ENCODE measurements at places on chromosomes 1 and 21.

- no peak for DNase-seq
These were observed 70.2 kb downstream of the TRIM11 start for GRCh38 chr1:228336308-228337030.

DNA sequence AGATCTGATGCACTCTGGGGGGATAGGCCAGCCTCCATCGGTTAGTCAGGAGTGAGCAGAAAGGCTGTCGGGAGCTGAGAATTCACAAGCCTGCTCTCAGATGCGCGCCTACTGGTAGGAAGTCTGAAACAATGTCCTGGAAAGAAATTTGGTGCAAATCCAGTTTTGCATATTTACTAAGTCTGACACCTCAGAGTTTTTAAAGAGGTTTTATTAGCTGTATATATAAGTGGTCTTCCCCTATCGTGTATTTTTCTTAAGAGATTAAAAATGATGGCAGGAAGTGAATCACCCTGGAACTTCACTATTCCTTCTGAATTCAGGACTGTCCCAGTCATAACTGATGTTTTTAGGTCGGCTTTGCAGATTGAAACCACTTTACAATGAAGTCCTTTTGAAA is 99.8 kb upstream of the C1orf105 start:
- no peak for DNase-seq

DNA sequence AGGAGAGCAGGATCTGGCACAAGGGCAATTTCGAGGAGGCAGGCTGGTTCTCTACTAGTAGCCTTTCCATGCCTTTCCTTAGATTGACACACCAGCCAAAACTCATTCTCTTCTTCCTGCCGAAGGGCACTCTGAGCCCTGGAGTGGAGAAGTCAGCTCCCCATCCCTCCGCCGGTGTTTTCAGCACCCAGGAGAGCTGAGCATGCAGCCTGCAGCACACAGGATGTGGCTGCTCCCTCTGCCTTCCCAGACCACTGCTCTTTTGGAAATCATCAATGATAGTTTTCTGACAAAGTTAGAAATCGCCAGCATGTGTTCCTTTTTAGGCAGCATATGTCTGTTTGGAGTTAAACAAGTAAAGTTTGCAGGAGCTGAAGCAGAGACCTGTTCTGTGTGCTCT is 11.7 kb downstream of the RNU5D-1 start:
- no peak for DNase-seq

DNA sequence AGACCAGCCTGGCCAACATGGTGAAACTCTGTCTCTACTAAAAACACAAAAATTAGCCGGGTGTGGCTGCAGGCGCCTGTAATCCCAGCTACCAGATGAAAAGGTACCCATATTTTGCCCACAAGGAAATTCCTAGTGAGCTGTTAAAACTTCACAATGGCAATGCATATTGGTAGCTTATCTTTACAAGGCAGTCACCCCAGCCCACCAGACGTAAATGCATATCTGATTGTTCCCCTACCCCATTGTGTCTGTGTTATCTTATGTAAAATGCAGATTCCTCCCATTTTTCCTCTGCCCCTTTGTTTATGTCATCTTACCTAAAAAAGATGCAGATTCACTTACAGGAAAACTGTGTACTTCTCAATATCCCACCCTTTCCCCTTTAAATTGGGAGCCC is 103.1 kb upstream of the SLC2A1 start:
- DNase-seq: no peak

GRCh38 chr1:235019471-235019870 is 109.2 kb downstream of the TOMM20 start:
- no peak for DNase-seq

- no peak for DNase-seq
These were observed 353.8 kb upstream of the PLXNA2 start for GRCh38 chr1:208598021-208598420.

- no peak for DNase-seq
These were observed 1470.7 kb upstream of the PRMT6 start for GRCh38 chr1:105585791-105586190.

- no peak for DNase-seq
These were observed 46.1 kb downstream of the SGIP1 start for GRCh38 chr1:66580081-66580480.

GRCh38 chr21:32312976-32313375 is 14.3 kb downstream of the MRAP start:
- no peak for DNase-seq

- no peak for DNase-seq
These were observed 61.9 kb upstream of the TTC39A start for GRCh38 chr1:51392241-51392640.

DNA sequence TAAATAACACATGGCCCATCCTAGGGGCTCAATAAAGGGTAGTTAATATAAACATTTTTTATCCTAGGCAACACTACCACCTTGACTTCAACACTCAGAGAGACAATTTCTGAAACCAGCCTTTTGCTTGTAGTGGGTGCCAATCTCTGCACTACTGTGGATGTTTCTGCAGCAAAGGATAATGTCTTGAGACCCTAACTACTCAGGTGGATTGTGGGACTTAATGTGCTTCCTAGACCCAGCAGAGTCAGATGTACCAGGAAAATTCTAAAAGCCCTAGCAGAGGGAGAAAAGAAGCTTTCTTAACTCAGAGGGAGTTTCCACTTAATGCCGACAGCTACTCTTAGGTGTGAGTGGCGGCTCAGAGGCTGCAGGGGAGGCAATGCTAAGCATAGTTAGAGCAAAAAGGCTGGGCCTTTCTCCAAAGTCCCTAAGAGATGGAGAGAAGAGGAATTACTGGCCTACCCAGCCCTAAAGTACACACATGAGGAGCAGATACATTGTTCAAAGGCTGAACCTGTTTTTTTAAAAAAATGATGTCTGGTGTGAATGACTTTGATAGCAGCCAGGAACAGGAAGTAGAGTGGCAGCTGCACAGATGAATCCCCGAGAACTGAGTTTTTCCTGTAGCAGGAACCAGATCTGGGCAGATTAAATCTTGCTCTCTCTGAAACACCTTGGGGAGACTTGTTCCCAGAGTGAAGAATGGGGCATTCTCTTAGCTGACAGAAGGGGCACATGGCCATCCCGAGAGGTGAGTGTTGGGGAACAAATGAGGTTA is 33.5 kb upstream of the ABCD3 start:
- no peak for DNase-seq

- peak; percentile 29 for DNase-seq
These were observed 29.6 kb downstream of the SIM2 start for GRCh38 chr21:36728371-36729111.

DNA sequence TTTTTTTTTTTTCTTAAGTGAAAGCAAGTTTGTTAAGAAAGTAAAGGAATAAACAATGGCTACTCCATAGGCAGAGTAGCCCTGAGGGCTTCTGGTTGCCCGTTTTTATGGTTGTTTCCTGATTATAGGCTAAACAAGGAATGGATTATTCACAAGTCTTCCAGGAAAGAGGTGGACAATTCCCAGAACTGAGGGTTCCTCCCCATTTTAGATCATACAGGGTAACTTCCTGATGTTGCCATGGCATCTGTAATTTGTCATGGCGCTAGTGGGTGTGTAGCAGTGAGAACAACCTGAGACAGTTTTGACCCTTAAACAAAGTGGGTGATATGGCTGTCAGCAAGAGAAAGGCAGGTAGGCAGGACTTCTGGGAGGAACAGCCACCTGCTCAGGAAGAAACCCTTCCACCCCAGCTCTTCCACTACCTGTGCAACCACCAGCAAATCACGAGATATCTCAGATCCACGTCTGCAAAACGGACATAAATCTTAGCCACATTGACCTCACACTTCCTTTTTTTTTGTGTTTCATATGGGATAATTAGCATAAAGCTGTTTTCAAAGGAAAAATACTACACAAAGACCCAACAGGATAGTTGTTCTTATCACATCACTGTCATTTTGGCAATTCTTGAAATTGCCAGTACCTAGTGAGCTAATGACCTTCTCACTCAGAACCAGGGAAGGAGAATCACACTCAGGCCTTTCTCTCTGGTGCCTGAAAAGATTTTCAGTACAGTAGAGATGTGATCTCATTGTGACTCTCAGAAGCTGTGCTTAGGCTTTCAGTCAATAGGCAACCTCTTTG is 34.8 kb upstream of the DUSP10 start:
- DNase-seq: no peak

DNA sequence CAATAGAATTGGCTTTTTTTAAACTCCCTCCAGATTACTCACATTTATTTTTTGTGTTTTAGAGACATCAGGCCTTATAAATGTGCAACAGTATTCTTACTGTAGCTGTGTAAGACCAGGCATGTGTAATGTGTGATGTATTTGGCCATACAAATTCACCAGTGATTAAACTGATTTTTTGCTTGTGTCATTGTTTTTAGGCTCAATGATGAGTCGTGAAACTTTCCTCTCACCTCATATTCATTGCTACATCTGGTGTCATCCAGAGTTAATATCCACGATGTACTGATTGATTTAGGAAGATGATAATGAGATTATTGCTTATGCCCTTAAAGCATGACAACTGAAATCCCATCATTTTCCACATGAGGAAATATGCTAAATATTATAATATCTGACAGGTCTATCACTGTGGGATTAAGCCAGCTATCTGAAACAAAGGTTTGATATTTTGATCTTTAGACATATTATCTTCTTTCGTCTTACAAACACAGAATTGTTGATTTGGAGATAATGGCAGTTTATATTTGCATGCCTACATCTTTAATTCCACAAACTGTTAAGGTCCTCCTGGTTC is 487.9 kb downstream of the PTBP2 start:
- no peak for DNase-seq

- DNase-seq: no peak
These were observed 32.8 kb downstream of the PADI6 start for GRCh38 chr1:17404820-17405219.

DNA sequence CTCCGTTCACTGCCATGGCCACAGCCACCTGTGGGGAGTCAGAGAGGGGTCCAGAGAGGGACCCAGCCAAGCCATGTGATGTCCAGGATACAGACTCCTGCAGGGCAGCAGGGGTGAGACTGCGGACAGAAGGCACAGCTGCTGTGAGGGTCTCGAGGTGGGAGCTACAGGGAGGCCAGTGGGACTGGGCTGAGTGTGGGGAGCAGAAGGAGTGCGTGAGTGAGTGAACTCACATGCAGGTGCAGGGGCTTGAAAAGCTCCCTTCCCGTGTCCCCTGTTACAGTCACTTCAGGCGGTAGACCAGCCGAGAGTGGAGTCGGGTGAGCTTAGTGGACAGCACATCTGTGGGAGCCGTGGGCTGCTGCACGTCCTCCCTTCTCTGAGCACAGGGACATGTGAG is 42.4 kb downstream of the S100B start:
- no peak for DNase-seq

- DNase-seq: no peak
These were observed at the start of gene VANGL1 for GRCh38 chr1:115641762-115642167. Gene VANGL1 (plus strand): TSS chr1:115641970. CDS start chr1:115651414, 9,444 bp downstream.

GRCh38 chr1:37096523-37096922 is 62.2 kb upstream of the GRIK3 start:
- no peak for DNase-seq

GRCh38 chr1:115530407-115530806 is 111.4 kb upstream of the VANGL1 start:
- no peak for DNase-seq

GRCh38 chr1:153679337-153680119 is 1.0 kb downstream of the NPR1 start:
- DNase-seq: no peak

GRCh38 chr1:50523548-50523947 is 100.3 kb upstream of the DMRTA2 start:
- DNase-seq: no peak

- no peak for DNase-seq
These were observed 901 bp upstream of the RXFP4 start for GRCh38 chr1:155940482-155940992.

GRCh38 chr1:220950576-220950975 is 71.3 kb downstream of the HLX start:
- no peak for DNase-seq

- DNase-seq: no peak
These were observed 34.4 kb downstream of the HHAT start for GRCh38 chr1:210363119-210363518.

- DNase-seq: no peak
These were observed 42.7 kb downstream of the ATP5PF start for GRCh38 chr21:25691976-25692375.

DNA sequence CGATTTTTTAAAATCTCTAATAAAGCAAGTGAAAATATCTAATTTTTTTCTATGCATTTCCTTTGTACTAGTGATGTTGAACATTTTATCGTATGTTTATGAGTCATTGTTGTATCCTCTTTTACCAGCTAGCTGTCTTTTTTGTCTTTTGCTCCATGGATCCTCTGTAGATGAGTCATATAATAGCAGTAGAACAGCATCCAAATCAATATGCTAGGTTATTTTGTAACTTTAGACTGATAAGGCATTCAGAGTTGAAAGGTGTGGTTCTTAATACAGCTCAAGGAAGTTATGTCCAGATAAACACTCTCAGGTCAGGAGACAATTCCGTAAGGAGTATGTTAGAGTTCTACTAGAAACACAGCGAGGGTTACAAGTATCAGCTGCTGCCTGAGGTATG is 31.9 kb downstream of the MAP10 start:
- DNase-seq: no peak

DNA sequence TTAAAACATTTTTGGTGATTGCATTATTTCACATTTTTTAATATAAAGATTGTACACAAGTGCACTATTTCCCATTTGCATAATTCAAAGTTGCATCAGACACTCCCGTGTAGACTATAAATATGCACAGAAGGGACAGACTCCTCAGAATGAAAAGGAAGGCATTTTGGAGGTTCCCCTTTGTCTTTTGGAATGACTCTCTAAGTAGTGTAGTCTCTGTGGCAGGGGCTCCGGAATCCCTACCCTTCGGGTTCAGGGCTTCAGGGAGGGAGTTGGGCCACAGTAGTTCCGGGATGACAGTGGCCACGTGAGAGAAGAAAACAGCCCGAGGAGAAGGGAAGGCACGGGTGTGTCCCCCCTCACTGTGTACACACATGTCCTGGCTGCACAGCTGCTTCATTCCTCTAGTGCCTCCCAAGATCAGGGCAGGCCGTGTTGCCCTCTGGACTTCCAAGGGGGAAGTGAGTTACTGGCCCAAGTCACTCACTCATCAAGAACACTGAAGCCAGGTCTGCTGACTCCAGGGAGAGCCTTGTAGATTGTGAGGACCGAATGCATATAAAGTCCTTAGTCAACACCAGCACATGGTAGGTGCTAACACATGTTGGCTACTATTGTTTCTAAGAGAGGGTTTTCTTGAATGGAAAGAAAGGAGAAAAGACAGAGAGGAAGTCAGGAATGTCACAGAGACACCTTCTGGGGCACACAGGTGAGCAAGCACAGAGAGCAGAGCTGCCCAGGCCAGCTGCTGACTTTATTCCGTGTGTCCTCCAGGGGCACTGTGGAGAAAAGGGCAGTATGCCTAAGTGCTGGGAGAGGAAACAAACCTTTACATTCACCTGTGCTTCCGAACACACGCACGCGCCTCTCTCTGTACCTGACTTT is 39.8 kb downstream of the LHX4 start:
- no peak for DNase-seq

DNA sequence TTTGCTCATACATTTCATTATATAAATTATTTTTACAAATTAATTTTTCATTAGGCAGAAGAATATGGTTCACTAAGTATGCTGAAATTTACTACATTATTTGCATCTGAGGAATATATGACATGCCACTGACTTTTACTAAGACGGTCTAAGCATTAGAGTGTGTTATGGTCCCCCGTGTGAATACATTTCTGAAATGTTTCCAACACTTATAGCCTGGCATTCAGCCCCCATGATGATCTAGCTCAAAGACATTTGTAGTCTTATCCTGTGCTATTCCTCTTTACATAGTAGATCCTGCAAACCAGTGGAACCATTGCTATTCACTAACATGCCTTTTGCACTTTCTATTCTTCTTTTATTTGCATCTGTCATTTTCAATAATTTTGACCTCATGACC is 1878.0 kb downstream of the MRPL39 start:
- no peak for DNase-seq

- no peak for DNase-seq
These were observed 49.8 kb downstream of the SLC35D1 start for GRCh38 chr1:67004176-67004575.
